IPS-NIHi11 (cell line): ENCODE measurements at places on chromosomes 5 and 9.
A peak's percentile ranks its signal among the peaks of the same experiment; 100 is the strongest.

- no peak for DNase-seq
Observed at GRCh38 chr9:124552273-124552605, 45.0 kb upstream of the NR5A1 start.

- DNase-seq: no peak
Observed at GRCh38 chr5:9953691-9954090, 296.0 kb downstream of the ATPSCKMT start.

DNA sequence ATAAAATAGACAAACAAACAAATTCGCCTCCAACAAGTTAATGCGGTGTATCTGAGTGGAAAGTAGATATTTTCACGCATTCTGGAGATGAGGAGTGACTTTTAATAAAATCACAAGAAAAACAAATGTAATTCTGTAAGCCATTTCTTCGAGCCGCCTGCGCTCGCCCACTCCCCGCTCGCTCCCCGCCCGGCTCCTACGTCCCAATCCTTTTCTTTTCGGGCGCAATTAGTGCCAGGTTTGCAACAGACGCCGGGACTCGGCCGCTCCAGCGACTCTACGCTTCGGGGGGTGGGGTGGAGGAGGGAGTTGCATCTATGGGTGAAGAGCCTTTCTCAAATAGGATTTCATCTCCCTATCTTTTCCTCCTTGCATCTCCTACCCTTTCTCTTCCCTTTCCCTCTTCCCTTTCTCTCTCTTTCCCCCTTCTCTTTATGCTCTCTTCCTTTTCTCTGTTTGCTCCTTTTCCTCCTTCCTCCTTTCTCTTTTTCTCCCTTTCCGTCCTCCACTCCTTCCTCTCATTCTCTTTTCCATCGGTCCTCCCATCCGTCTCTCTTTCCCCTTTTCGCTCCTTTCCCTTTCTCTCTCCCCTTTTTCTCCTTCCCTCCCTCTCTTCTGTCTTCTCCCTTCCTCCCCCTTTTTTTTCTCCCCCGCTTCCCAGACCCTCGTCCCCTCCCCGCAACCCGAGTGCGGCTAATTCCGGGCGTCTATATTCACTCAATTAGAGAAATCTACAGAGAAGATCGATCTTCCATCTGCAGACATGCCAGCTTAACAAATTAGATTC is 6.1 kb upstream of the OTP start:
- DNase-seq: peak; percentile 39

GRCh38 chr5:125258615-125259014 is 512.2 kb upstream of the ZNF608 start:
- DNase-seq: no peak

DNA sequence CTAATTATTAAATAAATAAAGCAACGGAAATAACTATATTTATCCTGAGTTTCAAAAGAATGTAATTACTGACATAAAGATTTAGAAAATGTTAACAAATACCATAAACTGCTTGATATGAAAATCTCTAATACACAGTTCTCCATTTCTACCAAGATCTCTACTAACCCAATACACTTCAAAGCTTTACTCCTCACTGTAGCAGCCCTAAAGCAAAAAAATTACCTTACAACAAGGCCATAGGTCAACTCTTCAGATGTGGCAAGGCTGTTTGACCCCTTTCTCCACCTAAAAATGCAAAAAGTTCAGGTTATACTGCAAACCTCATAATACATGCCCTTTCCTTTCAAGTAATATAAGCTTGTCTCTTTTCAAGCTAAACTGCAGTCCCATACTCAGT is 96.7 kb downstream of the UGCG start:
- DNase-seq: no peak

DNA sequence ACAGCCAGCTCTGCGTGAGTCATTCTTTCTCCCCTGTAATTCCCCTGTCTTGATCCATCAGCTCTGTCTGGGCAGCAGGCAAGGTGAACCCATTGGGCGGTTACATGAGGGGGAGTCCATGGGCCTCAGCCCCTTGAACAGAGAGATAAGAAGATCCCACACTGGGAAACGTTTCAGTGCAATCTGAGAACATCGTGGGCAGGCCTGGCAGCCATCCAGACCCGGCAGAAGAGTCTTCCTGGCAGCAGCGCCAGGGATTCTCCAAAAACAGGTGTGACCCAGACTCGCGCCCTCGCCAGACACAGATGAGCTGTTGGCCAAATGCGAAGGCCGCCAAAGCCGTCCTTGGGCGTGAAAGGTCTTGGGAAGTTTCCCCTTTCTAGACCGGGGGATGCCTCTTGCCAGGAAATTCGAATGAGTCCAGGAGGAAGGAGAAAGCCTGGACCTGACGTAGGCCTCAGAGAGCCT is 6.4 kb upstream of the SLC12A7 start:
- no peak for DNase-seq

DNA sequence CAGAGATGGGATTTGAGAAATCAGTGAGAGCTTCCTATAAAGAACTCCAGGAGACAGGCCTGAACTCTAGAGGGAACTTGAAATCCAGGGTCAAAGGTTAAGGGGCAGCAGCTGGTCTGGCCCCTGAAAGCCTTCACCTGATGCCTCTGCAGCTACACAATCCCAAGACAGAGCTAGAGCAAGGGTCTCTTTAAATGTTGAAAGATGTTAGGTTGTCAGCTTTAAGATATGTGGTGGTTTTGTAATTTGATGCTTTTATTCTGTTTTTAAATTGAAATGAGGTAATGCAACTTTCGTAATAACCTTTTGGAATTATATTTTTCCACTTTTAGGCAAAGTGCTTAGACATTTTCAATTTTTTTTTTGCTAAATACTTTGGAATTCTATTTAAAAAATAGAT is 2.4 kb downstream of the SOWAHA start:
- no peak for DNase-seq

DNA sequence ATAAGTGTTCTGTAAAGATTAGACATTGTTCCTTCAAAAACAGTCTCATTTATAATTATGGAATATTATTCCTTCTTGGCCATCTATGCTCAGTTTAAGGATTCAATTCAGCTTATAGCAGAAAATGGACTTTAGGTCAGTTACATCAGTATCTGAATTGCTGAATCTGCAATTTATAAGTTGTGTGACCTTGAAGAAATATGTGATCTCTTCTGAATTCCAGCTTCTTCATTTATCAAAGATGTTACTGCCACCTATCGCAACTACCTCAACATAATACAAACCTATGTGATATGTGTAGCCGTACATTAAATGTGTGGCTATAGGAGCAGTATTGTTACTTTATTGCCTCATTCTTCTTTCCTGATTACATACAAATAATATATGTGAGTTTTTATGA is 118.2 kb downstream of the CDH12 start:
- no peak for DNase-seq

GRCh38 chr5:165783024-165783423 is 2277.6 kb downstream of the MAT2B start:
- DNase-seq: no peak

DNA sequence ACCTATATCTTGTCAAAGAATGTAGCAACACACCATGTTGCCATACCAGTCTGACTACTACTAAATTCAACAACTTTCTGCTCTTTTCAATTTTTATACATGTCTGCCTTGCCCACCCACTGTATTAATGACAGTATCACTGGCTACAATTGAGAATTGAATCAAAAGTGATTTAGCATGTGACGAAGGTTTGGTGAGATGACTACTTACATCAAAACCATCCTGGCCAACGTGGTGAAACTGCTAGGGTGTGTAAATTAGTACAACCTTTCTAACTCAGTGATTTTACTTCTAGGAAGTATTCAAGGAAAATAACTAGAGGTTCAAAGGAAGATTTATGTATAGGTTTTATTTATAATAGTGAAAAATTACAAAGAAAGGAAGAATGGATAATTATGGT is 109.8 kb downstream of the UNC13B start:
- no peak for DNase-seq

DNA sequence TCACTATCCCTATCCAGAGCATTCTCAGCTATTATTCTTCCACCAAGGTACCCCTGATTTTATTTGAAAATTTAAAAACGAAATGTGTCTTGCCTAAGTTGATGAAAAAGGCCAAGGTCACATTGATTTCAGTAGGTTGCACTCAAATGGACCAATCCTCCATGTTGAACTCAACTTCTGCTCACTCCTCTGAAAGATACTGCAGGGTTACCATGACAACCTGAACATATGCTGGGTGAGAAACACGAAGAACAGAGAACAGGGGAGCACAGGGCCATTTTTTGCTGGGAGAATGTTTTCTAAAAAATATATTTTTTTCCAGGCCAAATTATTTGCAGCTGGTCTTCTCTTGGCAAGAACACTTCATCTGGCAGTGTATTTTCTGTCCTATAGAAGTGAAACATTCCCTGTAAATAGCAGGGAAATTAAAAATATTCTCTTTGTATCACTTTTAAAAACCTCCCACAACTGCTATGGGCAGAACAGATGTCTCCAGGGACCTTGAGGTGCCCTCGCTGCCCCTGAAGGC is 215.9 kb downstream of the NXNL2 start:
- no peak for DNase-seq

DNA sequence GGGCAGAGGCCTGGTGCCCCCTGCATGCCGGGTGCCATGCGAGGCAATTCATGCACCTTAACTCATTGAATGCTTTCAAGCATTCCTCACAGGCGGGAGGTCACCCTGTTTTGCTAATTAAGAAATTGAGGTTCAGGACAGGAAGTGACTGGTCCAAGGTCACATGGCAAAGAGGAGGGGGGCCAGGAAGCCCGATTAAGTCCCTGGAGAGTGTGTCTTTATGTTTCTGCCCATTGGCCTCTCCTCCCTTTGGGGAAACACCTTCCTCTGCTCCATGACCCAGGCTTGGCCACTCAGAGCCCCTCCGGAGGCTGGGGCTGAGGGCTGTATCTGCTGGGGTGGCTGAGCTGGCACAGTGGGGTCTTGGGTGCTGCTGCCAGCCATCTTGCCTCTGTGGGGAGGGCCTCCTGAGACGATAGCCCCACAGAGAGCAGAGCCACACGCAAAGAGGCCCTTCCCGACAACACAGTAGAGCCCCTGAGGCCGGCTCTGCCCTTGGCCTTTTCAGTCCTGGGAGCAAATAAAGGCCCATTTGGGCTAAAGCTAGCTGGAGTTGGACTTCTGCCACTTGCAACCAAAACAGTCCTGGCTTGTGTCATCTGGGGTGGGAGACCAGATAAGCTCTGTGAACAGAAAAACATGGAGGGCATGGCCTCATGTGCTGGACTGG is 90.8 kb upstream of the NEURL1B start:
- no peak for DNase-seq

- DNase-seq: peak; percentile 21
Observed at GRCh38 chr5:761059-761771, 23.3 kb downstream of the ZDHHC11B start.

DNA sequence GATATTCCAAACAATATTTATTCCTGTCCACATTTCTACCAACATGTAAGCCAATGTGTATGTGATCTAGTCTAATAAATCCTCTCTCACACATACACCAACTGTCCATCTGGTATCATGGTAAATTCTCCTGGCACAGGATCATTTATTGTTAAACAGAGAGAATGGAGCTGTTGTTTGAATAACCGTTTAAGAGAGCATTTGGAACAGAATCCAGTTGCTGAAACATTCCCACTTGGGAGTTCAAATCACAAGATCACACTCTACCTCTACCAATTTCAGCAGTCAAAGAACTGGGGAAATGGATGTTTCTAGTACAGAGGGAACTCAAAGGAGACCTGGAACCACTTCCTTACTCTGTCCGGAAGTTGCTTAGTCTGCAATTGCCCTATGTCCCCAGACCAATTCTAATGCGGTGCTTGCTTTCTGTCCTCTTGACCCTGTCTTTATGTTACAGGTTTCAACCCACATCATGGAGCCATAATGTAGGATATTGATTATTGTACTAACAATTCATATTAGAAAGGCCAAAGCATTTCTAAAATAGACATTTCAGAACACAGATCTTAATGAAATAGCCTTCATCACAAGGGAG is 488.4 kb downstream of the SEMA5A start:
- no peak for DNase-seq

GRCh38 chr9:137556069-137556838 is 4.6 kb downstream of the MRPL41 start:
- DNase-seq: no peak

- DNase-seq: no peak
Observed at GRCh38 chr9:97845130-97845529, 7.9 kb upstream of the FOXE1 start.

DNA sequence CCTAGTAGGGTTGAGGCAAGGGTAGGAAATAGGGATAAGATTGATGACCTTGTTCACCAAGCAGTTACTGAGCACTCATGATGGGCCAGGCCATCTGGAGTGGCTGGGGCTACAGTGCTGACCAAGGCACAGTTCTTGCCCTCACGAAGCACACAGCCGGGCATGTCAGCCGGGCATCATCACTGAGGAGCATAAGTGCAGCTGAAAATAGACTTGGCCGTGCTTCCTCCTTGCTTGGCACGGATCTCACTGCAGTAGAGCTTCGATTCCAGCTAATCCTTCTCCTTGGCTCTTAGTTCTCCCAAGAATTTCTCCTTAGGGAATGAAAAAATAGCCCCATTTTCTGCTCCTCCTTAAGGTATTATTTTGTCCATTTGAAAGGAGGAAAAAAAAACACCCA is 116.6 kb downstream of the NMUR2 start:
- DNase-seq: no peak

- DNase-seq: no peak
Observed at GRCh38 chr5:10913841-10914240, 152.8 kb upstream of the DAP start.
